ENCODE measurements at places on chromosomes 6 and 20.

- DNase-seq, result no peak
These were observed 74.5 kb downstream of the EDN1 start for GRCh38 chr6:12364621-12365020.

DNA sequence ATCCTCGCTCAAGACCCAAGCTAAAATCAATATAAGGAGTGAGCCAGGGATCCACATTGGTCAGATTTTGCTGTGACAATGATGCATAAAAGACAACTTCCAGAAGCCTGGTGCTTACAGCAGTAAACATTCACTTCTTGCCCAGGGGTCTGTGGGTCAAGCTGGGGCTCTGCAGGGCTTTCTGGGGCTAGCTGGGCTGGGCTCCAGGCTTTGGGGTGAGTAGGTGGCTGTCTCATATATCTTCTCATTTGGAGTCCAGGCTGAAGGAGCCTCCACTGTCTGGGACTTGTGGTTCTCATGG lies 25.8 kb upstream of the TOP1 start:
- no peak for DNase-seq

DNA sequence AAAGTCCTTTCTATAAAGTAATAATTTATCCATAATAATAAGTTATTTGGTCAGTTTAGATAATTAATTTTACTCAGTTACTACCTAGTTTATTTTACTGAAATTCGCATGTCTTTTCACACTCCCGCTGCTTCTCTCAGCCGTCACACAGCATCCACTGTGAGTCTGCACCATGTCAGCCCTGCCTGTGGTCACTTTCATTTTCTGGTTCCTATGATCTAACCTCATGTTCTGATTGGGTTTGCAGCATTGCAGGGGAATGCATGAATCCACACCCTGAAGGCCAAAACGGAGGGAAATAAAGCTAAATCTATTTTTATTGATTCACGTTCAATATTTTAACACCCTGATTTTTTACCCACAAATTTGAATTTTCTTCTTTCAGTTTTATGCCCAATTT lies 47.4 kb downstream of the PDE10A start:
- DNase-seq, result no peak

- no peak for DNase-seq
These were observed 396.0 kb downstream of the TBC1D32 start for GRCh38 chr6:120938164-120938875.

- DNase-seq, result no peak
These were observed 431.9 kb upstream of the GJE1 start for GRCh38 chr6:141700819-141701218.

GRCh38 chr20:49539481-49540231 lies 28.3 kb downstream of the PTGIS start:
- DNase-seq, result no peak

- no peak for DNase-seq
These were observed 125.3 kb downstream of the ANKS1A start for GRCh38 chr6:35014341-35014740.
